Stimulated activated CD8-positive, alpha-beta memory T cell treated with anti-CD3 and anti-CD28 coated beads, Interleukin-15, amount 100 ng/mL, for 24 hours (primary cell): ENCODE measurements at places on chromosomes 5 and 9.

DNA sequence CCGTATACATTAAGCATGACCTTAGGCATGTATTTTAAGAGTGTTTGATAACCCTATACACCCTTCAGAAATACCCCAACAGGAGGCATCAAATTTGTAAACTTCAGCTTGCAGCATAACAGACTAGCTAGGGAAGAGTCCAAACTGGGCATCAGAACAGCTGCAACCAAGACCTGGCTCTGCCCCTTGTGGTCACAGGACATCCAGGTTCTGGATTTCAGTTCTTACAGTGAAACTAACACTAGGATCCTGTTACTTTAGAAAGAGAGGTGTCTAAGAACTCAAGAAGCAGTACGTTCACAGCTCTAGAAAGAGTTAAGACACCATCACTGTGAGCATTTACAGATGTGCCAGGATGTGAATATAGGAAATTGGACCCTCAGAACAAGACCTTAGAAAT, 229.8 kb downstream of the BNC2 start:
- no peak for DNase-seq

GRCh38 chr5:160317434-160317833, 5.1 kb upstream of the CCNJL start:
- no peak for DNase-seq

GRCh38 chr5:112390327-112390726, 28.8 kb downstream of the EPB41L4A start:
- no peak for DNase-seq

DNA sequence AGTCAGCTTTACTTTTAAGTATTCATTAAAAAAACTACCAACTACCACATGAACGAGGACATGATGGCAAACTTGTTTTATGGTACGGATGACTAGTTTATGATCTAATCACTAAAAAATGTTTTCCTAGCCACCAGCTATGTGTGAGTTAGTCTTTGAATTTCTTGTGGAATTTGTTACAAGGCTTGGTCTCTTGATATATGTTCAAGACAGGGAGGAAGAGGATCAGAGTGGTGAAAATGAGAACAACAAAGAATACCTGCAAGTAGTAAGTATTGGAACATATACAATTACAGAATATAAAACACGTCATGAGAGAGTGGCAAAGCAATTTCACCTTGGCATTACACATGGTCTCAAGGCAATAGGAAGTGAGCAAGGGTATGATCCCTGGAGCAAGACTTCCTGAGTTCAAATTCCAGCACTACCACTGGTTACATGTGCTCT, 548.6 kb upstream of the TLE4 start:
- DNase-seq: no peak

DNA sequence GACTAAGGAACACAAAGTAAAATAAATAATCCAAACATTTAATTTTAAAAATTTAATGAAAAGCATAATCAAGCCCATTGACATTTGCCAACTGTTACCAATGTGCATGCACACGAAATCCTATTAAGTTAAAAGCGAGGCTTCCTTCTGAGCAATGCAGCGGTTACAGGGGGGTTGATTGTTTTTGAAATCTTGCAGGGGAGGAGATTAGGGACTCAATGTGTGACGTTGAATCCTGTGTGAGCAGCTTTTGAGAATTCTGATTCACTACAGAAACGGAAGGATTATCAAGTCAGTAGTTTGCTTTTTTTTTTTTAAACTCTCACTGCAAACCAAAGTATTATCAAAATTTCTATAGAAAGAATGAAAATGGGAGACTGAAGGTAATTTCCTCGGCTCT, 109.5 kb downstream of the PRKACG start:
- DNase-seq: no peak

GRCh38 chr9:87950765-87951488, 23.4 kb downstream of the CDK20 start:
- no peak for DNase-seq

DNA sequence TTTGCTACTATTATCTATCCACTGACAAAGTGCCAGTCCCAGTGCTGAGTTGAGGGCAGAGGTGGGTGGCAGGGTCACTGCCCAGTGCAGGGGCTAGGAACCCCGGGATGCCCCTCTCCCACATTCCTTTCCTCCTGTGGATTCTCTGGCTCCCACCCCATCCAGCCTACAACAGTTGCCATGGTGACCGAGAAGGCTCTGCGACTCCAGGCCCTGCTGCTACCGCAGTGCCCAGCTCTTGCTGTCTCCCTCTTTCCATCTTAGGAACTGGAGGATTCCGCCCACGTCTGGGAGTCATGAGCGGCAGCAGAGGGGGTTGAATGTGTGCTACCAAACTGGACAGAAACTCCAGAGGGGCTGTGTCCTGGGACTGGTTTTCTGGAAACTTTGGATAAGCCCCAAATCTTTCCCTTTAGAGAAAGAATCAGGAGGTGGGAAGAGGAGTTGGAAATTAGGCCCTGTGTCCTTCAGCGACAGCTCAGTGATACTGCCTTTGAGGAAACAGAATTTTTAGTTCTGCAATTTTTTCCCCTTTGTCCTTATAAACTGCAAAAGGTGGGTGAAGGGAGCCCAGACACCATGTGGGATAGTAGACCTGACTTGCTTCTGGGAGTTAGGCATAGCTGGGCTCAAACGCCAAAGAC, 20.7 kb upstream of the C5orf47 start:
- no peak for DNase-seq

- no peak for DNase-seq
These were observed 127.7 kb upstream of the RAD23B start for GRCh38 chr9:107155244-107155817.

- DNase-seq: no peak
These were observed 85.0 kb downstream of the CAMSAP1 start for GRCh38 chr9:135822374-135822755.

GRCh38 chr5:150329038-150329437, 26.3 kb upstream of the ARSI start:
- DNase-seq: no peak

DNA sequence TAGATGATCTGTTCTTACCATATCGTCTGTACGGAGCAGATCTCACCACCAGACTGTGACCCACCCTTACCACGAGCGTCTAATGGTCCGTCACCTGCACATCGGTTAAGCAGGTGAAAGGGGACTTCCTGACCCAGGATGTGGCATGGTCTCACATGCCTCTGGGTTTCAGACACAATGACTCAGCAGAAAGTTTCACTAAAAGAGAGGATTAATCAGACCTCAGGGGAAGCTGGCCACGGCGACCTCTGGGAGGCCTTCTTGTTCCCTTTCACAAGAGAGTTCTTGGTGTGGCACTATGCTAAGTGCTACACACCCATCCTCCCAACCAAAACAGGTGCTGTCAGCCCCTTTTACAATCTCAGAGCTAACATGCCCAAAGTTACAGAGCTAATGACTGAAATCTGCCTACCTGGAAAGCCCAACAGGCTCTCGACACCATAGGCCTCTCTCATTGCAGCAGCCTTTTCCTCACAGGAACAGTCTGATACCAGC, 41.6 kb downstream of the ADAMTS12 start:
- no peak for DNase-seq

DNA sequence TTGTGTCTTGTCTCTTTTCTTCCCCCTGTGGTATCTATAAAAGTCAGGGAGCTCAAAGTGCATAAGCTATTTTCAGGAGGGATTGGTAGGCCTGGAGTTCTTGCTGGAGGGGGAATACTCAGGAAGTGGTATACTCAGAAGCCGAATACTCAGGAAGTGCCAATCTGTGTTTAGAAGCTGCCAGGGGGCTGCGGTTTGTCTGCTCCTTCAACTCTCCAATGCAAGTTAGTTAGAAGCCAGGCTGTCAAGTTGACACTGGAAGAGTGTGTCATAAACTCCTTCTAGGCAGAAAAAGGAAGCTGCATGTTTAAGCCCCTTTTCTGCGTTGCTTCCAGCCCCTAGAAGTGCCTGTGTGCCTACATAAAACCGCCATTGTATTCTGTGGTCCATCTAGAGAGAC, 366.5 kb downstream of the TAF11L14 start:
- no peak for DNase-seq

DNA sequence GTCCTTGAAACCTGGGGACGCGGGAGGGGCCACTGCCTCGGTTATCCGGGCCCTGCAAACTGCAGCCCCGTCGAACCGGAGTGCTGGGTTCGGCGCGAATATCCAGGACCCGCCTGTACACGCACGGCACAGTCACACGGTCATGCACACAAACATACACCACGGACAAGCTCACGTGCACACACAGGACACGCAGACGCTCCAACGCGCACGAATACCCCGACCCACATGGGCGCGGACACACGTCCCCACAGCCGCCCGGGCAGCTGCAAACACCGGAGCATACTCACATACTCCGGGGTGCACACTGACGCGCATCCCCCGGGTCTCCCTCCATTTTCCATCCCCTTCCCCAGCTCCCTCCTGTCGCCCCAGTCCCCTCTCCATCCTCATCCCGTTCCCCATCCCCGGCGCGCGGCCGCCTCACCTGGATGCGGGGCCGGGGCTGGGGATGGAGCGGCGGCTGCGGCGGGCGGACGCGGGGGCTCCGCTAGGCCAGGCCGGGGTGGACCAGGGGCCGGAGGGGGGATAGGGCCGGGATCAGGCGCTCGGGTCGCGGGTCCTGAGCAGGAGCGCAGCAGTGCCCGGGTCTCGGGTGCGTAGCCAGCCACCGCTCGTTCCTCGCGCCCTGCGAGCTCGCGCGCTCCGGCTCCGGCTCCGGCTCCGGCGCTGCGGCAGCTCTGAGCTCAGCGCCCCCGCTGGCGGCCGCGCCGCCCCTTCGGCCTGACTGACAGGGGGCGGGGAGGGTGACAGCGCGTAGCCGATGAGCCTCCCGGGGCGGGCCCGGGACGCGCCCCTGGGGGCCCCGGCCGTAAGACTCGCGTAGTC, at the start of the genes EIF4E1B and SNCB:
EIF4E1B (plus strand) TSS at position 823 of the 828 bp plus-strand sequence. CDS start 12,113 bp downstream, outside the sequence.
SNCB (minus strand) TSS at position 682 of the 828 bp plus-strand sequence. CDS start 880 bp downstream, outside the sequence.
- DNase-seq: no peak

- DNase-seq: no peak
These were observed 4.0 kb upstream of the VCAN start for GRCh38 chr5:83467371-83468035.

- no peak for DNase-seq
These were observed 174.8 kb upstream of the OR13F1 start for GRCh38 chr9:104329245-104329644.

- DNase-seq: no peak
These were observed 1.2 kb downstream of the RAPGEF6 start for GRCh38 chr5:131633830-131634229.

DNA sequence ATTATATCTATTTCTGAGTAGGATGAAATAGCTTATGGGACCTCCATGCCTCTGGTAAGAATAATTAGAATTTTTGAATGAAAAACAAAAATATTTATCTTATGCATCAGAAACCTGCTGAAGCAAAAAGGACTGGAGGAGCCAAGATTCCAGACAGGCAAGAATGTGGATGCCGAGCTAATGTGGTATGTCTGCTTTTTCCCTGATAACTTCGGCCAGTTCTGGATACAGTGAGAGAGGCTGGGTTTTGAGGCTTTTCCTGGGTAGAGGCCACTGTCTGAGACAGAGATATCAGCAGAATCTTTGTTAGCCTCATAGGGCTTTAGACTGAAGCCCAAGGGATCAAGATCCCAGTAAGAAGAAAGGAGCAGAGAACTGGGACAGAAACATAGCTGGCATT, 5.2 kb upstream of the CTNND2 start:
- no peak for DNase-seq

DNA sequence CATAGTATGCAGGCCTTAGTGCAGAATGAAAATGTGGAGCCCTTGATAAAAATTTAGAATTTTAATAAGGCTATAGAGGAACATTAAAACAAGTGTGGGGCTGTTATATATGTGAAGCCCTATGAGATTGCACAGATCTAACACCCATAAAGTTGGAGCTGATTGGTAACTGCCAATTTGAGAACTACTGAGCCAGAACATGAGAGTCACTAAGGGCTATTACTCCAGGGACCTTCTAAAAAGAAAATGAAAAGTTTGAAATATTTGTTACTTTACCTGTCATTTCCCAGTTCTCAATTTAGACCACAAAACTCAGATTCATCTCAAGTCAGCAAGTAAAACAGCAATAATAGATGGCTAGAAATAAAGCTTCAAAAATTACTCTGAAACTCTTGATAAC, 898.6 kb downstream of the TLE1 start:
- no peak for DNase-seq

GRCh38 chr5:180611140-180611850, 20.0 kb upstream of the SCGB3A1 start:
- DNase-seq: no peak

DNA sequence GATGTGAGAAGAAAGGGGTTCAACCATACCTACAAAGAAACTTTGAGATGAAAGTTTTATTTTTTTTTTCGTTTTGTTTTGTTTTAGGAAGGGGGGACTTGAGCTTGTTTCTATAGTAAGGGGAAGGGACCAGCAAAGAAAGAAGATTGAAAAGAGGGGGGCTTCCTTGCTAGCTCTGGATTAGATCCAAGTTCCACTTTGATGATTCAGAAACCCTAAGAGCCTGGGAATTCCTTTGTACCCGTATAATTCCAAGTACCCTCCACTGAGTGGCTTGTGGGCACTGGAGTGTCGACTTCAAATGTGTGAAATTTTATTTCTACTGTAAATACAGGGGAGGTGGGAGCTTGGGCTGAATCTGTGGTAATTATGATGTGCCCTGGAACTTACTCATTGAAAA, 10.9 kb downstream of the MAMDC2 start:
- no peak for DNase-seq

GRCh38 chr9:137192859-137193258, 4.4 kb downstream of the SSNA1 start:
- no peak for DNase-seq

GRCh38 chr9:111839987-111840386, 45.2 kb upstream of the SHOC1 start:
- no peak for DNase-seq

DNA sequence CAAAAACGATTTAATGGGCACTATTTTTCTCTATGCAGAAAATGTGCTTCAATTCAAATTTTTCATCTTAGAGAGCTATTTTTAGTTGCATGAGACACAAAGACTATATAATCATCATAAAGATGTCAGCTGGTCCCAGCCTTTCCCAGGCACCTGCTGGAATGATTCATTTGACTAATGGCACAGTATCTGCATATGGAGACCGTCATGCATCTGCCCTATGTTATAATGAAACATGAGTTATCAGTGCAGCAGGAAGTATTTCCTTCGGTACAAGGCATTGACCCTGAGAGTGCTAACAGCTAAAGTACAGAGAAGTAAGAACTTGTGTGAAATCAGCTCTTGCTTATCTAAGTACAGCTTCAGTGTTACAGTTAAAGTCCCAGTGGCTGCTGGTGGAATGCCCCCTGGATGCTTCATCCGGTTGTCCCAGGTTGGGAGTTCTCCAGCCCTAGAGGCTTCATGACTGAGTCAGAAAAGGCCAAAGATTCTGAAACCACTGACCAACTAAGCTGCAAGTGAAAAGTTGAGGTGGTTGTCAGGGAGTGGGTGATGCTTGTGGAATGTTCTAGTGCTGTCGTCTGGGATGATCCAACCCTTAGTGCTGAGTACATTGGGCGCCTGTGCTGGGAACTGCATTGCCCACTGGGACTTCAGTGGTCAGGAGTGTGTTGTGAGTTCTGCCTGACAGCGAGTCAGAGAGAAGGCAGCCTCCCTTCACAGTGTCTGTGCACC, 57.2 kb downstream of the MTRR start:
- no peak for DNase-seq

GRCh38 chr9:7578951-7579350, 220.6 kb downstream of the DMAC1 start:
- DNase-seq: no peak

- no peak for DNase-seq
These were observed 218.3 kb upstream of the IER5L start for GRCh38 chr9:129396365-129396708.

- no peak for DNase-seq
These were observed 171.3 kb downstream of the APBA1 start for GRCh38 chr9:69500896-69501295.

GRCh38 chr9:123111427-123112014, 78.1 kb downstream of the GPR21 start:
- DNase-seq: no peak

- no peak for DNase-seq
These were observed 5.8 kb upstream of the C6 start for GRCh38 chr5:41218929-41219657.
